ENCODE measurements at places on chromosomes 2 and 18.

DNA sequence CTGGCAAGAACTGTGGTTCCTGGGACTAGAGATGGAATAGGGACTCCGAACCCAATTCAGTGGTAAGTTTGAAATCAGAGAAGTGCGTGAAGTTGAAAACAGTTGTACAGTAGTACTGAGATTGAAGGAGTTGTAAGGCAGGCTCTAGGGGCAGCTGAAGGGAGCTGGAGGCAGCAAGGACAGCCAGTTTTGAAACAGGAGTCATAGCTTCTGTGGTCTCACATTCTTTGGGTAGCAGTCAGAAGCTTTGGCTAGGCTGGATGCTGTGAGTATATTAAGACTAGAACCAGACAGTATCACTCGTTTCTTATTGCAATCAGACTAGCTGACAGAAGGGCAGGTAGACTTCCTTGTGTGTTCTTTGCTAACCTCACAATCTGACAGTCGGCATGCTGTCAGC, 64.5 kb upstream of the ADAM23 start:
- no peak for DNase-seq

DNA sequence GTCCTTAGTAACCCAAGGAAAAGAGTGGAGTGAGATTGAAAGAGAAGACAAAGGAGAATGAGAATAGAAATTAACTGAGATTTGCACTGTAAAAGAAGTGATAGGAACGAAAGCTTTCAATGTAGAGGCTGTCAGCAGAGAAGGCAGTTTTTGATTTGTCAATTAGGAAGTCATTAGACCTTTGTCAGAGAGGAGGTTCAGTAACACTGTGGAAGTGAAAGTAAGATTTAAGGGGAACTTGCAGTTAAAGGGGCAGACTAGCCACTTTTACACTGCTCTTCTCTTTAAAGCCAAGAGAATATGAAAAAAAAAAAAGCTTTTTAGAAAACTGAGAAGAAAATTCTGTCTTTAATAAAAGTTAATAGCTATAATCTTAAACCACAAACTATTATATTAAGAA, 11.5 kb upstream of the KYNU start:
- no peak for DNase-seq

- no peak for DNase-seq
Observed at GRCh38 chr2:39615675-39616074, 50.0 kb upstream of the TMEM178A start.

- DNase-seq: no peak
Observed at GRCh38 chr18:13269521-13270011, 51.0 kb downstream of the LDLRAD4 start.

Measured in activated CD8-positive, alpha-beta memory T cell treated with anti-CD3 and anti-CD28 coated beads for 1 hour (primary cell).